ENCODE measurements at places on chromosomes 11 and 22.

GRCh38 chr22:38250643-38251340, 22.0 kb downstream of the TMEM184B start:
- DNase-seq = no peak

DNA sequence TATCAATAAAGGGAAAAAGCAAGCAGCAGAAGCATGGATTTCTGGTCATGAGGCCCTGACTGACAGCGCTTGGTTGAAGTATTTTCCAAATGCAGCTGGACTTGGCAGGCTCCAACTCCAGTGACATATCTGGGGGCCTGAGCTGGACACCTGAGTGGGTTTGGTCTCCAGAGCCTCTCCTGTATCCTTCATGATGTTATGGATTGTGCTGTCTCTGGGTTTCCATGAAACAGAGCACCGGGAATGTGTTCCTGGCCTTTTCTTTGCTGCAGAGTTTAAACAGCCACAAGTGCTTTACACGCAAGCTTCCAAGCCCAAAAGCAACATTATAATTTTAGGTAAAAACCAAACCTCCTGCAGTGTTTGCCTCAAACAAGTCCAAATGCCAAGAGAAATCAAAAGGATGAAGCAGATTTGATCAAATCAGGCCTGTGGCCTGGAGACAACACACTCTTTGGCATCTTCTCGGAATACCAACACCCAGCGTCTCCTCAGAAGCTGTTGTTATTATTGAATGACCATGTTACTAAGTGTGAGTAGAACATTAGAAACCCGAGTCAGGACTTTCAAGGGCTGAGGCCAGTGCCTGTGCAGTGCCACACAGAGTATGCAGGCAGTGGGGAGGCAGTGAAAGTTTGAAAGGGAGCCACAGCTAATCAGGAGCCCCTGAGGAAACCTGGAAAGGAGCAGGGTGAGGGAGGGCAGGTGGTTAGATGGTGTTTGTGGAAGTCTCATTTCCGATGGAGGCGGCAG, 42.0 kb downstream of the ME3 start:
- no peak for DNase-seq

- DNase-seq = no peak
These were observed 43.8 kb downstream of the PARVB start for GRCh38 chr22:44067901-44068300.

- DNase-seq = no peak
These were observed 895 bp downstream of the KLHDC7B start for GRCh38 chr22:50546326-50547262.

- DNase-seq = no peak
These were observed 25.4 kb downstream of the CREB3L1 start for GRCh38 chr11:46302866-46303265.

Data from RWPE2 (cell line).